Thymus (tissue), 14 donors: ENCODE measurements at places on chromosomes 3 and 15. TPM values are rescaled to one million over a fixed set of nuclear protein-coding genes. Genes with fewer than 3 reads are reported as not detected.

DNA sequence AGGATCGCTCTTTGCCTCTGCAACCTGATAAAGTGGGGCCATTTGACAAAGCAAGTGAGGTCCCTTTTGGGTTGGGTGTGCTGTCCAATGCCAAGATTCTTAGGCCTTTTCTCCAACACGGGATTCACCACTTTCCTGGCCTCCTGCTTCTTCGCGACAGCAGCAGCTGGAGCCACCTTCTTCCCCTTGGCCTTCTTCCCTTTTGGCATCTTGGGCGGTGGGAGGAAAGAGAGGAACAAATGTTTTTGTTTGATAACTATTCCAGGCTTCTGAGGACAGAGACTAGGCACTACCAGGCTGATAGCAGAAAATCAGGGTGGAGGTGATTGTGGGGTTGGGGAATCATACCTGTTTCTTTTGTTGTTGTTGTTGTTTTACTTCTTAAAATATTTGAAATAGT lies 30.0 kb upstream of the FAM81A start:
- DNase-seq, result no peak

DNA sequence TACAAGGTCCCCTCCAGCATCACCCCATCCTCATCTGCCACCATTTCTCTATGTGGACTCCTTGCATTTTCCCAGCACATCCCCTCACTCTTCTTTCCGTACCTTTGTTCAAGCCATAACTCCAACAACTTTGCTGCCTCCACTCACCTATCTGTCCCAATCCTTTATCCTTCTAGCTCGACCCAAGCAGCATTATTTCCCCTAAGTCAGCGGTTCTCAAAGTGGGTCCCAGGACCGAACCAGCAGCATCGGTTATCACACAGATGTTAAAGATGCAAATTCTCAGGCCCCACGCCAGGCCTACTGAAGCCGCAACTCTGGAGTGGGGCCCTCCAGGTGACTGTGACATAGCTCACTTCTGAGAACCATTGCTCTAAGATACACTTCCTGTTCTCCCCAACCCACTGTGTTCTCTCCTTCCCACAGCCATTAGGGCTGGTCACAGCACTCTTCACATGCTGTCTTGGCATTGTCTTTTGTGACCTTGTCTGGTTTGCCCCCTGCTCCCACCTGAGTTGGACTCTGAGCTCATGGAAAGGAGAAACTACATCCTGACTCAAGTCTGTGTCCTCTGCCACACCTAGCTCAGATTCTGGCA lies 56.2 kb downstream of the AAGAB start:
- no peak for DNase-seq

- no peak for DNase-seq
Observed at GRCh38 chr3:50625231-50626182, 8.6 kb downstream of the MAPKAPK3 start.

DNA sequence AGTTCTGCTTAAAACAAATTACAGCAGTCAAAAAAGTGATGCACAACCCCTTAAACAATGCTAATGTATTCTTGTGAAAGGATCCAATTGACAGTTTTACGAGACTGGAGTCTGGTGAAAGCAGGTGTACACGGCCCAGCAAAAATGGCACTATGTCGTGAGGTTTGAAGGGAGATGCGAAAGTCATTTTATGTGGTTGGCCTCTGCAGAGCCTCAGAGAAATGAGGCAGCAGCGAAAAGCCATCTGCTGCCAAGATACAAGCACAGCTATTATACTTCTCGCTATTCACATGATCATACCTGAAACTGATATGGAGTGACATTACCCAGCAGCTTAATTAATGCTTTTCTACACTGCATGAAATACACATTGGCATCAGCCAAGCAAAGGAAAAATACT lies 36.4 kb downstream of the MECOM start:
- DNase-seq, result peak; percentile 55

DNA sequence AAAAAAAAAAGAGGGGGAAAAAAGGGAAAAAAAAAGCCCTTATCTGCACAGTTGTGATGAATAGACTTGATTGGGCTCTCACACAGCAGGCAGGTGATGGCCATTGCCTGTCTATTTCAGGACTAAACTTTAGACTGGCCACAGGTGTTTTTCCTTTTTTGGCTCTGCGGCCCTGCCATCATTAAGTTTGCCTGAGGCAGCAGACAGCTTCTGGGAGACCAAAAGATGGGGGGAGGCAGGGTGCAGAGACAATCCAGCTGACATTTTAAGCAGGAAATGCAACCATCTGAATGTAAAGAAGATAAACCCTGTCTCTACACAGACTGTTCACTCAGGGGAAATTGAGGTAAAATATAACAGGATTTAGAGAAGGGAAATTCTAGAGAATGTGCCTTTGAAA lies 295.0 kb upstream of the KCNH8 start:
- no peak for DNase-seq

DNA sequence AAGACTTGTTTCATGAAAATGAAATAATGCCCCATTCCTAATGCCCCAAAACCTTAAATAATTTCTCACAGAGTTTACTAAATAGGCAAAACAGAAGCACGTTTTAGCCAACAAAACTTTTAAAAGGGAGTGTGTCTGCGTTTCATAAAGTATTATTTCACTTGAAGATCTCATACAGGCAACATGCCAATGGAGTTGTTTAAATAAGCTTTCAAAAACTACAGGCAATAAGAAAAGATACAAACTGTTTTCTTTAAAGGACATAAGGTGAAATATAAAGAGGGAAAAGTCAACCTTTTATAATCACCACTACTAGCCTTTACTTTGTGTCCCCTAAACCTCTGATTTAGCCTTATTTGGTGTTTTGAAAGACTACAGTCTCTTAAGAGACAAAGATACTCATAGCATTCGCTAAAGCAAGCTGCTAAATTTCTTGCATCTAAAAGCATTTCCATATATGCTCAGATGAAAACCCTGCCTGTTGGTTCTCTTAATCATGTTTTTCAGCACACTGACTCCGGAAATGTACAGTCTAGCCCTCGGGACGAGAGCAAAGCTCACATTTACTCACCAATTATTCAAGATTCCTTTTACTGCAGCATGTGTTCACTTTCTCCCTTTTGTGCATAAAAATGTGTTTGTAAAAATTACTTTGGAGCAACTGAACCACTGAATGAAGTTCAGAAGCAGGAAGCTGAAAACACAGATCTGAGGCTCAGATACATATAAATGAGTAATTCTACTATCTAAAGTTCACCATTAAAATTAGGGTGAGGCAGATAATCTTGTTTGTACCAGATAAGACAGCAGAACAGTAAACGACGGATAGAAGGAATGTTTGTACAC lies 119.0 kb downstream of the GOLIM4 start:
- DNase-seq, result no peak

DNA sequence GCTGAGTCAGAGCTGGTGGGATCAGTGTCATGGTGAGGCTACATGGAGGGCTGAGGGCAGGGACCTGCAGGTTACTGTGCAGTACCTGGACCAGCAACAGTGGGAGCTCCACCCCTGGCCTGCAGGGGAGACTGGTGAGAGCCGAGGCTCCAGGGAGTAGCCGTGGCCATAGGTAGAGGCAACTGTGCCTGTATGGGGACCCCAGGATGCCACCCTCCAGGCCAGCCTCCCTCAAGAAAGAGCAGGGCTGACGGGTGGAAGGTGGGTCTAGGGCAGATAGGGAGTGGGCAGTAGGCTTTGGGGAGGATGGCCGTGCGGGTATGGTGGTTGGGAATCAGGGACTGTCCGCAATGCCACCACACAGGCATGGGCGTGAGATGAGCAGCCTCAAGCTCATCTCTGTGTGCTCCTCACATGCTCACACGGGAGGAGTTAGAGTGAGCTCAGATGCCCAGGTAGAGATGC lies 35.5 kb downstream of the FBLN2 start:
- DNase-seq, result no peak

DNA sequence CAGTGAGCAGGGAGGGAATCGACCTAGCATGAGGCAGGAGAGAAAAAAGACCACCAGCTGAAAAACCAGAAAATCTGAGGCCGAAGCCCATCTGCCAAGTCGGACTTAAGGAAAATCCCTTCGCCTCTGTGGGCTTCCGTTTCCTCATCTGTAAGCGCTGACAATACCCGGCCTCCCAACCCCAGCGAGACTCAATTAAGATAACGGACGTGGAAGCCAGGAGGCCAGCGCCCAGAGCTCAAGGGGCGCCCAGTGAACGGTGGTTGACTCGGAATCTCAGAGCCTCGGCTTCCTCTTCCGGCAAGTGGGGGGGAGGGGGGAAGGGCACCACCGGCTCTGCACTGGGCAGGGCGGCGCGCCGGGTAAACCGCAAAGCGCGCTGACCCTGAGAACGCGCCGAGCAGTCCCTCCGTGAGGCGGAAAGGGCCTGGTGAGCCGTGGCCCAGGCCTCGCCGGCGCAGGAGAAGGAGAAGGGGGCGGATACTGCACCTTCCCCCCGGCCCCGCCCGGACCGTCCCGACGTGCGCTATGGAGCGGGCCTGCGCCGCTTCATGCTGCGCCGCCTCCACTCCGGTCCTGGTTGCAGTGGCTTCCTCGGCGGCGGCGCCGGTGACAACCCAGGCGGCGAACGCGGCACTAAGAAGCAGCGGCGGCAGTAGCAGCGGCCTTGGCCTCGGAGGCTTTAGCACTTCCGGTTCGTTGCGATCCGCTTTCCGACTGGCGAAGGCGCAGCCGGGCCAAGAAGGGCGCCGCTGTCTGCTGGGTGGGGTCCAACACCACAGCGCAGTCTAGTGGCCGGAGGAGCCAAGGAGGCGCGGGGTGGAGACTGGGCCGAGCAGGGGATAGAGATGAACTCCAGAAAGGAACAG lies at the start of gene DPP8:
Gene DPP8 (minus strand): TSS at position 693 of the 869 bp plus-strand sequence. CDS start 5,136 bp downstream, outside the sequence.
- DNase-seq, result peak; percentile 85

- DNase-seq, result no peak
Observed at GRCh38 chr15:66389098-66389858, 2.6 kb downstream of the MAP2K1 start.

DNA sequence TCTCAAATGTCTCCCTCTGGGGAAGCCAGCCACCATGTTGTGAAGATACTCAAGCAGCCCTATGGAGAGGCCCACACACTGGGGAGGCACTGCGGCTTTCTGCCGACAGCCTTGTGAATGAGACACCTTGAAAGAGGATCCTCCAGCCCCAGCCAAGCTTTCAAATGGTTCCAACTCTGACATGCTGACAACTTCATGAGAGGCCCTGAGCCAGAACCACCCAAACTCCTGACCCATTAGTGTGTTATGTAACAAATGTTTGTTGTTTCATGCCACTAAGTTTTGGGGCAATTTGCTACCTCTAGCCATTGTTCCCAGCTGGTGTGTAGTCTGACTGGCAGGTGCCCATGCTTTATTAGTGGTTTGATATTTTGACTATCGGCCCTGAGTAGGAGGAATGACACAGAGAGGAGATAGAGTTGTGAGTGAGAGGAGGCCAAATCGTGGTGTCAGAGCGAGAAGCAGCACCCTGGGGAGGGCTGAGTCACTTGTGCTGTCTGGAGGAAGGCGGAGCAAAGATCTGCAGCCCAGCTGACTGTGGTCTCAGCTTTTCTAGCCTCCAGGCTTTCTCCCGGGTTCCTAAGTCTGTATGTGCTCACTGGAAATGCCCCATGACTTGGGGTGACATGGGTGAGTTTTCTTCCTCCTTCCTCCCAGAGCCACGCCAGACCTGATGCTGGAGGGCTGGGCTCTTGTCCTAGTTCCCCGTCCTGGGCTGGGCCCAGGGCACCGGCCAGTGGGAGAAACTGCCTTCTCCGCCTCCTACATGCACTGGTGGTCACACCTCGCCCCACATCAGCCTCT lies 56.7 kb upstream of the BLM start:
- peak; percentile 64 for DNase-seq

- peak; percentile 20 for DNase-seq
Observed at GRCh38 chr3:39127269-39127907, 19.9 kb downstream of the TTC21A start.

- DNase-seq, result no peak
Observed at GRCh38 chr3:105387122-105387751, 20.5 kb downstream of the ALCAM start.

DNA sequence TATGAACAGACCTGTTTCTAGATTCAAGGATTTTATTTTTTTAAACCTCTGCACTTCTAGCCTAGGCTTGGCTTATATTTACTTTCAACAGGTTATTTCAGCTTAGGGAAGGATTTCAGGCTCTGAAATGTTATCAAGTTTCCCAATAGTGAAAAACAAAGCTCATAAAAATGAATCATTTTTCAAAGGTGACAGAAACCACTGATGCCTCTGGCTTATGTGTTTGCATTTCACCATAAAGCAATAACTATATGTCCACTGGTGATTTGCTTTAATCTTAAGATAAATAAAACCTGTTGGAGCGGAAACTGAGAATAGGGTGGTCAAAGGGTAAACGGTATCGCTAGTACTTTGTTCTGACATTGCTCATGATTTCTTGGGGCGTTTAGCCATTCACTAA lies 141.2 kb upstream of the LRIG1 start:
- no peak for DNase-seq

- DNase-seq, result no peak
Observed at GRCh38 chr3:182755308-182755707, 38.0 kb upstream of the ATP11B start.

GRCh38 chr3:52959773-52960172 lies 62.4 kb upstream of the STIMATE start:
- DNase-seq, result no peak

- no peak for DNase-seq
Observed at GRCh38 chr15:79617071-79617470, 184.9 kb downstream of the MINAR1 start.

DNA sequence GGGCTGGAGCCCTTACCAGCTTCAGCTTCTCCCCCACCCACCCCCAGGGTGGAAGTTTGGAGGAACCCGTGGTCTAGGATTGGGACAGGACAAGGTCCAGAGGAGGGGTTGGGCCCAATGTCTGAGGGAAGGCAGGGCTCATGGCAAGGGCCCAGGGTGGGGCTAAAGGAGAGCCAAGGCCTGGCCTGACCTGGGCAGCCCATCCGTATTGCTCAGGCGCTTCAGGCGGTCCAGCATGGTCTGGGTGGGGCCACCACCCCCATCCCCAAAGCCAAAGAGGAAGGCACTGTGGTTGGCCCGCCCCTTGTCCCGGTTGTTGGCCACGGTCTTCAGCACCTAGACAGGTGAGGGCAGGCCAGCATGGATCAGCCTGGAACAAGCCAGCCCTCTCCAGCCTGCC lies 7.6 kb downstream of the MAN2C1 start:
- no peak for DNase-seq

GRCh38 chr15:90730290-90730689 lies 13.1 kb downstream of the BLM start:
- no peak for DNase-seq

DNA sequence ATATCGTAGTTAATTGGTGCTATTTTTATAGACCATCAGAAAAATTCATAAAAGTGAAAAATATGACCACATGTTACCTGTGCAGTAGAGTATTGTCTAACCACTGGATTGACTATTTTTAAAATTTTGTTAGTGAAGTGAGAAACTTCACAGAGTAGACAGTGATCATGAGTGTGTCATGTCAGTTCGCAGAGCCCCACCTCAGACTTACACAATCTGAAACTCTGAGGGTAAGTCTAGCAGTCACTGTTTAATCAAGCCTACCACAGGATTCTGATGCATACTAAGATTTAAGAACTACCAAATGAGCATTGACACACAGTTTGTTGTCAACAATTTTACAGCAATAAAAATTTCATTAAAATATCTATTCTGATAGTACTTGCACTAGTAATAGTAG lies 552.9 kb upstream of the SUCLG2 start:
- no peak for DNase-seq

The OR5K2 gene
- polyA plus RNA-seq, result not detected

The TRIM42 gene
- polyA plus RNA-seq, result 0.05 TPM

The SKIL gene
- polyA plus RNA-seq, result 23.0 TPM

The MYO5C gene
- polyA plus RNA-seq, result 3.0 TPM
